ENCODE measurements at places on chromosomes 7 and 10.

DNA sequence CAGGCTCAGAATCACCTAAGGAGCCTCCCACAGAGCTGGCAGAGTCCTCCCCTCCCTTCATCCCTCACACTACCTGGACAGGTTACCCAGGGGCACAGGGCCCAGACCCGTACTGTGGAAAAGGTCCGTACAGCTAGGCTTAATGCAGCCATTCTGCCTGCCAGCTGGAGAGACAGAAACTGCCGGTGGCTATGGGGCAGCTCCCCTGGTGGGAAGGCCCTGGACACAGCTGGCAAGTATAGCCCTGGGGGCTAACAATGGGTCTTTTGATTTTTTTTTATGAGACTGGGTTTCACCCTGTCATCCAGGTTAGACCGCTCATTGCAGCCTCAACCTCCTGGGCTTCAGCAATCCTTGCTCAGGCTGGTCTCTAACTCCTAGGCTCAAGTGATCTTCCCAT, 68.3 kb downstream of the GNA12 start:
- DNase-seq = no peak

- no peak for DNase-seq
These were observed 62.8 kb downstream of the SAMD9 start for GRCh38 chr7:93054975-93055374.

DNA sequence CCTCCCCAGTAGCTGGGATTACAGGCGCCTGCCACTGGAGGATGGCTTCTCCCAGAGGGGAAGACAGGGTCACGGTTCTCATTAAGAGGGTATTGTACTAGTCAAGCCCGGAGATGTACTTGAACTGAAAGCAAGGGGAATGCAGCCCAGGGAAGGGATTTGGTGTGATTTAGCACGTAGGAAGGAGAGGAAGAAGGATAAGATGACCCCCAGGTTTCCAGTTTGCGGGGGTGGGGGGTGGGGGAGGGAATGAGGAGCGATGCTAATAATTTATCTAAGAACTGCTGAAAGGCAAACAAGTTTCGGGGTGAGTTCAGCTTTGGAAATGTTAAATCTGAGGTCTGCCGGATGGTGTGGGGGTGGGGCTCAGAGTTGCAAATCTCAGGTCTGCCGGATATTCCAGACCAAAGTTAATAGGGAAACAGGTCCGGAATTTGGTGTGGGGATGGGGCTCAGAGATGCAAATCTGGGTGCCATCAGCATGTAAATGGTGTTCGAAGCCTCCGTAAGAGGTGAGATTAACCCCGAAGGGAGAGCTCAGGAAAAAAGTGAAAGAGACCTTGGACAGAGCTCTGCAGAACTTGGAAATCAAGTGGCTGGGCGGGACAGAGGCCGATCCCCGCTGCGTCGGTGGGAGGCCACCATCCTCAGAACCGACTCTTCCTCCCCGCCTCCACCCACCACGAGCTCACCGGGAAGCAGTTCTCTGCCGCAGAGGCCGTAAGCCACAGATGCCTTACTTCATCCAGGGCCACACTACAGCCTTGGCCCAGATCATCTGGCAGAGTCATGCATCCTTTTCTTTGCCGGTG, 1.6 kb upstream of the SEPHS1 start:
- DNase-seq = peak; percentile 7

- no peak for DNase-seq
These were observed 173.8 kb upstream of the PLXNA4 start for GRCh38 chr7:132750096-132750495.

- no peak for DNase-seq
These were observed 14.9 kb upstream of the DNTT start for GRCh38 chr10:96289218-96289910.

DNA sequence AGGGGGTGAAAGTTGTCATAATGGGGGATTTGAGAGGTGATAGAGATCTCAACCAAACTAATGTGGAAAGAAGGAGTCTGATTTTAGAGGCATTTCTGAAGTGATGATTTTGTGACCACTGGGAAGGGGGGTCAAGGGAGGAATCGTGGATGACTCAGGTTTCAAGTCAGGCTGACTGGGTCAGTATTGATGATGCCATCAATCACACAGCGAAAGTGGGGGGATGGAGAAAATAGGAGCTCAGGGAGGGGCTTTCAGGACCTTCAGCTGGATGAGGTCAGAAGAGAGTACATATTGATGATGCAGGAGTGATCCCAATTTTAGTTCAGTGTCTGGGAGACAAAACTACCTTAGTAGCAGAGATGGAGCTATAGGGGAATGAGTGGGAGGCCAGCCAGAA, 681.2 kb upstream of the GALNT17 start:
- DNase-seq = no peak

- DNase-seq = no peak
These were observed 20.1 kb upstream of the HDAC9 start for GRCh38 chr7:18475488-18475887.

DNA sequence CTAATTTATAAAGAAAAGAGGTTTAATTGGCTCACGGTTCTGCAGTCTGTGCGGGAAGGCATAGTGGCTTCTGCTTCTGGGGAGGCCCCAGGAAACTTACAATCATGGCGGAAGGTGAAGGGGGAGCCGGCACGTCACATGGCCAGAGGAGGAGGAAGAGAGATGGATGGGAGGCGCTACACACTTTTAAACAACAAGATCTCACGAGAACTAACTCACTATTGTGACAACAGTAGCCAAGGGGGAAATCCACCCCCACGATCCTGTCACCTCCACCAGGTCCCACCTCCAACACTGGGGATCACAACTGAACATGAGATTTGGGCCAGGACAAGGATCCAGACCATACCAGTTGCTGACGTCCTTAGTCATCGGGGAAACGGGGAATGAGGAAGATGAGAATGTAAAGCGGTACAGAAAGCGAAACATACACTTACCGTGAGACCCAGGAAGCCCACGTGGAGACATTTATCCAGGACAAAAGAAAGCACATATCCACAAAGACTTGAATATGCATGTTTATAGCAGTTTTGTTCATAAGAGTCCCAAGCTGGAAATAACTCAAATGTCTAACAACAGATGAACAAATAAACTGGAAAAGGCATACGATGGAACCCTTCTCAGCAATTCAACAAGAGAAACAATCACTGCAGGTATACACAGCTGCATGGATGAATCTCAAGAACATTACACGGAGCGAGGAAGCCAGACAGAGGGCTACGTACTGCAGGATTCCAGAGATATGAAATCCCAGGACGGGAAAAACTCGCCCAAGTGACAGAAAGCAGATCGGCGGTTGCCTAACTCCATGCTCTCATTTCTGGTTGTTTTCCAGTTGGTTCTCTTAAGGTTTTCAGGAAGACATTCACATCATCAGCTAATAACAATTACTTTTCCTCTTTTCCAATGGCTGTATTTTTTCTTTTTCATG, 26.2 kb upstream of the INPP5A start:
- no peak for DNase-seq

- no peak for DNase-seq
These were observed 3.6 kb downstream of the ODAD2 start for GRCh38 chr10:27995311-27995710.

DNA sequence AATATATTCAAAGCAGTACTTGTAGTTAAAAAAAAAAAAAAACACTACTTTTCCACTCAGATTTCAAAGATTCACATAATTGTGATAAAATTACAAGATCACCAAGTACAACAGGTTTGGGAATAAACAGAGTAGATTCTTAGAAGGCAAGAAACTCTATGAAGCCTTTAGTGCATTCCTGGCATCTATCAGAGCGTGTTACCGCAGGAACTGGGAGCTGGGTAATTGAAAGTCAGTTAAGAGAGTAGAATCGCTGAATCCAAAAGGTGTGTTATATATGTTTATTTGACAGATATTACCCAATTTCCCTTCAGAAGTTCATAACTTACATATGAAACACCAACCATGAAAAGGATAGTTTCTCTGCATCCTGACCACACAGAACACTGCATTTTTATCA, 159.2 kb upstream of the PLXNA4 start:
- DNase-seq = no peak

- DNase-seq = no peak
These were observed 3.4 kb downstream of the HOXA10 start for GRCh38 chr7:27170426-27171324.

GRCh38 chr7:107130487-107131220, 38.1 kb upstream of the HBP1 start:
- DNase-seq = no peak

DNA sequence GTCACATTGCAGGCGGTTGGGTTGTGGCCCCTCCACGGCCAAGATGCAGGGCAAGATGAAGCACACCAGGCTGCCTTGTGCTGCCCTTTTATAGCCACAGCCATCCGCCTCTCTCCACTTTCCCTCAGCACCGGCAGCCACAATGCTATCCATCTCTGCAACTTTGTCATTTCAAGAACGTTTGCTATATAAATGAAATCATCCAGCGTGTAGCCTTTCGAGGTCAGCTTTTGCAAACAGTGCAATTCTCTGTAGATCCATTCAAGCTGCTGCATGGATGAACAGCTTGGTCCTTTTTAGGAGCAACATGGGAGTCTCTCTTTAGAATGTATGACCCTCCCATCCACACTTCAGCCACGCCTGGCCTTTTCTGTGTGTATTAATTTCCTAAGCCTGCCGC, 6.4 kb upstream of the IL15RA start:
- no peak for DNase-seq

GRCh38 chr10:119428789-119429188, 113.7 kb downstream of the RGS10 start:
- no peak for DNase-seq

- DNase-seq = no peak
These were observed 89.1 kb upstream of the TRIM24 start for GRCh38 chr7:138370956-138371355.

DNA sequence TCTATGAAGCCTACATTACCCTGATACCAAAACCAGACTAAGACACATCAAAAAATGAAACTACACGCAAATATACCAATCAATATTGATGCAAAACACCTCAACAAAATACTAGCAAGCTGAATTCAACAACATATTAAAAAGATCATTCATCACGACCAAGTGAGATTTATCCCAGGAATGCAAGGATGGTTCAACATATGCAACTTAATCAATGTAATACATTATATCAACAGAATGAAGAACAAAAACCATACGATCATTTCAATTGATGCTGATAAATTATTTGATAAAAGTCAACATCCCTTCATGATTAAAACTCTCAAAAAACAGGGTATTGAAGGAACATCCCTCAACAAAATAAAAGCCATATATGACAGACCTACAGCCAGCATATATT, 5.7 kb downstream of the CLEC5A start:
- DNase-seq = no peak

DNA sequence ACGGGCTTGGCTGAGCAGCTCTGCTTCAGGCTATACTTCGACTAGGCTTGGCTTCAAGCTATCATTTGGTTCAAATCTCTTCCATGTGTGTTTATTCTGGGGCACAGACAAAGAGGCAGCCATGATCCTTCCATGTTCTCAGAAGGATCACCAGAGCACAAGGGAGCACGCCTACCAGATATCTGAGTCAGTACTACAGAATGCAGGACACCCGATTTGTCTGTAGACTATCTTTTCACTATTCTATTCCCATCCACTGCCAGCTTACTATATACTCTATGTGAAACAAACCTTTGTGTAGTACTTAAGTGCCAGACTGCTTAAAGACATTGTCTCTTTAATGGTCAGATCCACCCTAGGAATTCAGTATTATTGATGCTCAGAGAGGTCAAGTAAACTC, 35.1 kb downstream of the CH25H start:
- DNase-seq = no peak

- no peak for DNase-seq
These were observed 30.6 kb downstream of the TARP start for GRCh38 chr7:38242814-38243213.

DNA sequence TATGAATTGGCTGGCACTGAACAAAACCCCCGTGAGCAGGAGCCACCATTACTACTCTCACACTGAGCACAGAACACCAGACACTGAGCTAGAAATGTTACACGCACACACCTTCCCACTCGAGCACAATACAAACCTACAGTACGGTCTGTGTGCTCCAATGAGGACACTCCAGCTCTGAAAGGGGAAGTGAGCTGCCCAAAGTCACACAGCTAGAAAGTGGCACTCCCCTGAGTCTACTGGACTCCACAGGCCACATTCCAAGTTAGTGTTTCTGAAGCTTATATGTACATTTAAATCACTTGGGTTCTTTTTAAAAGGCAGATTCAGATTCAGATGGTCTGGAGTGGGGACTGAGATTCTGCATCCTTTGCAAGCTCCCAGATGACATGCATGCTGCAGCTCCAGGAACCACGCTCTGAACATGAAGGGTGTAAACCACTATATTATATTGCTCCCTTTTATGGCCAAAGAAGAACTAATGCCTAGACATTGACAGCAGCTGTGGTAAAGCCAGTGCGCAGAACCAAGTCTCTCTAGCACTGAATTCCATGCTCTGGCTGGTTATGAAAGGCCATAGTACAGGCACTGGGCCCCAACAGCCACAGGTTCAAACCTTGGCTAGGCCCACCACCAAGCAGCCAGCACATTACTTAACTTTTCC, 77.1 kb downstream of the FRMPD2 start:
- DNase-seq = no peak

DNA sequence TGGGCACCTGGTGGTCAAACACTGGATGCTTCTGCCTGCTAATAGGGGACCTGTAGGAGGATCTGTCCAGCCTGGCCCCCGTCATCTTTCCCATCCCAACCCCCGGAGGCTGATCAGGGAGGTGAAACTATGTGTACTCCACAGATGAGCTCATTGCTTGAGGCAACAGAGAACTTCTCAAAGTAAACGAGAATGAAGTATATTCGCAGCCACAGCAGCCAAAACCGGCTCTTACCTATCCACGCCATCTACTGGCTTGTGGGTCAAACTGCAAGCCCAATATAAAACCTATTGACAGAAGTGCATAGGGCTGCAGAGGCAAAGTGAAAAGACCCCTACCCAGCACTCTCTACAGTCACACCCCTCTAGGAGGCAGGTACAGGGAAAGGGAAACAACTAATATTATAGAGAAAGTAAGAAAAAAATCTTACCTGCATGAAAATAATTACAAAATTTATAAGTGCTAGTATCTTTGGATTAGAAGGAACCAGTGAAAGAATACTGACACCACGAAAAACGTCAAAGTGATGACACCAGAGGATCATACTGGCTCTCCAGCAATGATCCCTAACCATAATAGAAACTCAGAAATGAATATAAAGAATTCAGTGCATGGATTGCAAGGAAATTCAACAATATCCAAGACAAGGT, 973.5 kb downstream of the ANKRD7 start:
- DNase-seq = no peak

DNA sequence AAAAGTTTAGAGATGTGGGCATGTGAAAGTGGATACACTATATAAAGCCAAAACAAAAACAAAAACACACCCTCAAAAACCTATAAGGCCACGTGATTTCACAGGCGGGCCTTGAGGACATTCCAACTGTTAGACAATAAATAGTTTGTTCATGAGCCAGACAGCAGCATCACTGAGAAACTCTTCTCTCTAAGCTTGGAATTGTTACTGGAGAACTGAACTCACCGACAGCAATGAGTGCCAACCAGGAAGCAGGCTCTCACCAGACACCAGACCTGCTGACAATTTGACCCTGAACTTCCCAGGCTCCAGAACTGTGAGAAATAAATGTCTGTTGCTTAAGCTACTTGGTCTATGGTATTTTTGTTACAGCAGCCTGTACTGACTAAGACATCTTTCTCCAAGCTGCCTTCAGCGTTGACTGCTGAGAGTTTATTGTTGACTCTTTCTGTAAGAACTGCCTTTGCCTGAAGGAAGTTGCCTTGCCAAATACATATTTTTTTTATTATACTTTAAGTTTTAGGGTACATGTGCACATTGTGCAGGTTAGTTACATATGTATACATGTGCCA, 107.5 kb downstream of the EPDR1 start:
- DNase-seq = no peak

GRCh38 chr10:126119599-126119998, 223.2 kb downstream of the FANK1 start:
- DNase-seq = no peak

GRCh38 chr7:55470261-55470660, 102.0 kb downstream of the VOPP1 start:
- no peak for DNase-seq

Measured in stimulated activated naive CD8-positive, alpha-beta T cell treated with anti-CD3 and anti-CD28 coated beads, Interleukin-15, amount 100 ng/mL, for 72 hours (primary cell).